ENCODE measurements at places on chromosomes 5 and 9.

DNA sequence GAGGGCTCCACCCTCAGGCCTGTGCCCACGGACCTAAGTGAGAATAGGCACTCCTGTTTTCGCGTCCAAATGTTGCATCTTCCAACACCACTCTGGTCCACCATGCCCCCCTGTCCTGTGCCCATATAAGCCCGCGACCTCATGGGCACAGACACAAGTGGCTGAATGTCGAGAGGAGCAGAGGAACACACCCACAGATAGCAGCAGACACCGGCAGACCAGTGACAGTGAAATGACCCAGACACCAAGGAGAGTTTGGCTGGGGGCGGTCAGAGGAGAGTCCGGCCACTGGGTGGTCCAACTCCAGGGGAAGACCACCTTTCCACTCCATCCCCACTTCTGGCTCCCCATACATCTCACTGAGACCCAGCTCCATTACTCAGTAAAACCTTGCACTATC is 161.4 kb upstream of the DAB2 start:
- no peak for DNase-seq

DNA sequence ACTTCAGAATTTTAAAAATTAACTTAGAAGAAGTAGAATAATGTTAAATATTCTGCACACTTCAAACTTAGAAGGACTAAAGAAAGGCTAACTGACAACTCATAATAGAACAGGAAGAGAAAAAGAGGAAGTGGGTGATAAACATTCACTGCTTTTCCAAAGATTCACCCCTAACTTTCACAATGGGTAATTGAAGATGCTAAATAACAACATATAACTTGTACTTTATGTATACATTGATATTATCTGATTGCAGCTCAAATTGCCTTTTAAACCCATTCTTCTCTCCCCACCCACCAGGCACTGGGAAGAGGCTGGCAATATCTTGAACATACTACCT is 376.6 kb downstream of the EFNA5 start:
- DNase-seq = no peak

GRCh38 chr5:110884005-110884404 is 145.2 kb downstream of the SLC25A46 start:
- no peak for DNase-seq

DNA sequence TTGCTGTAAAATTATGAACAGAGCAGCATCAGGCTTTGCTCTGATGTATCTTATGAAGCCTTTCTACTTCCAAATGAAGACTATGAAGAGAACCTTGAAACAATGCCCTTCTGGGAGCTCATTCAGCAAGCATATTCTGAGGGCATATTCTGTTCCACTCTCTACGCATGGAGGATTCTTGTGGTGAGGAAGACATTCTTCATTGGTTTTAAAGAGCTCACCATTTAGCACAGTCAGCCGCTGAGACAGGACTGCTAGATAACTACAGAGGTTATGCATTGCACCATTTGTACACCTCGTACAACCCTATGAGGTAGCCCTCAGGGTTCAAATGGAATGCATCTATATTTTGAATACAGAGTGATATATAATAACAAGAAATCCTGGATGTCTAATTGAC is 61.0 kb downstream of the INVS start:
- no peak for DNase-seq

GRCh38 chr5:74665273-74665672 is 19.8 kb upstream of the HEXB start:
- DNase-seq = no peak

Measured in urinary bladder (tissue), 4 donors.